ENCODE measurements at places on chromosomes 7 and 10. TPM values are rescaled to one million over a fixed set of nuclear protein-coding genes. Genes with fewer than 3 reads are reported as not detected.

GRCh38 chr7:120898715-120899499, 41.0 kb upstream of the TSPAN12 start:
- no peak for DNase-seq
- H3K36me3 ChIP-seq: no peaks in the 10 kb centered on the region
- no peak overlapping the region for H3K27ac ChIP-seq
- H3K4me3 ChIP-seq: no peak overlapping the region
- H3K27me3 ChIP-seq: no peaks in the 10 kb centered on the region
- no peaks in the 10 kb centered on the region for H3K4me1 ChIP-seq

MSMB gene
- not detected for polyA plus RNA-seq

GRCh38 chr10:75000748-75001321, 110.6 kb upstream of the SAMD8 start:
- peaks cover 14% of the 10 kb centered on the region for H3K4me1 ChIP-seq
- no peaks in the 10 kb centered on the region for H3K36me3 ChIP-seq
- no peaks in the 10 kb centered on the region for H3K27me3 ChIP-seq
- no peak for DNase-seq

GRCh38 chr10:69416695-69417094, at the start of gene TACR2:
TACR2 (minus strand) TSS chr10:69416918; CDS start chr10:69416323, 595 bp downstream.
- H3K27me3 ChIP-seq: no peaks in the 10 kb centered on the region
- peak; percentile 66 for DNase-seq
- no peak within 1 kb of the TSS for H3K27ac ChIP-seq
- H3K36me3 ChIP-seq: no peaks in the 10 kb centered on the region

DNA sequence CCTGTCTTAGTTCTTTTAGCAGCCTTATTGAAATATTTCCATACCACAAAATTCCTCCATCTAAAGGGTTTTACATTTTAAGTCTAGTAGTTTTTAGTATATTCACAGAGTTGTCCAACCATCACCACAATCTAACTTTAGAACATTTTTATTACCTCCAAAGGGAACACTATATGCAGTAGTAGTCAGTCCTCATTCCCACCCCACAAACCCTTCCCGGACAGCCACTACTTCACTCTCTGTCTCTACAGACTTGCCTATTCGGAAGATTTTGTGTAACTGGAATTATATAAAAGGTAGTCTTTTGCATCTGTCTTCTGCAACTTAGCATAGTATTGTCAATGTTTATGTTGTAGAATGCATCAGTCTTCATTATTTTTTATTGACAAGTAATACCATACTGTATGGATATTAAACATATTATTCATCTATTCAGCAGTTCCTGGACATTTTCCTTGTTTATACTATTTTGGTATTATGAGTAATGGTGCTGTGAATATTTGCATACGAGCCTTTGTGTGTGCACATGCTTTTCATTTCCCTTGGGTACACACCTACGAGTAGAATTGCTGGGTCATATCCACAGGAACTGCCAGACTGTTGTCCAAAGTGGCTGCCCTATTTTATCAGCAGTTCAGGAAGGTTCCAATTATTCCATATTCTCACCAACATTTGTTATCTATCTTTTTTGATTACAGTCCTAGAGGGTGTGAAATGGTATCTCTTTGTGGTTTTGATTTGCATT, 60.9 kb upstream of the LANCL2 start:
- no peaks in the 10 kb centered on the region for H3K27me3 ChIP-seq
- H3K27ac ChIP-seq: no peak overlapping the region
- H3K4me3 ChIP-seq: no peak overlapping the region
- H3K36me3 ChIP-seq: no peaks in the 10 kb centered on the region
- DNase-seq: no peak
- peaks cover 10% of the 10 kb centered on the region for H3K4me1 ChIP-seq

PRKAR2B gene
- polyA plus RNA-seq: 9.4 TPM

CFAP70 gene
- 3.1 TPM for polyA plus RNA-seq

DNA sequence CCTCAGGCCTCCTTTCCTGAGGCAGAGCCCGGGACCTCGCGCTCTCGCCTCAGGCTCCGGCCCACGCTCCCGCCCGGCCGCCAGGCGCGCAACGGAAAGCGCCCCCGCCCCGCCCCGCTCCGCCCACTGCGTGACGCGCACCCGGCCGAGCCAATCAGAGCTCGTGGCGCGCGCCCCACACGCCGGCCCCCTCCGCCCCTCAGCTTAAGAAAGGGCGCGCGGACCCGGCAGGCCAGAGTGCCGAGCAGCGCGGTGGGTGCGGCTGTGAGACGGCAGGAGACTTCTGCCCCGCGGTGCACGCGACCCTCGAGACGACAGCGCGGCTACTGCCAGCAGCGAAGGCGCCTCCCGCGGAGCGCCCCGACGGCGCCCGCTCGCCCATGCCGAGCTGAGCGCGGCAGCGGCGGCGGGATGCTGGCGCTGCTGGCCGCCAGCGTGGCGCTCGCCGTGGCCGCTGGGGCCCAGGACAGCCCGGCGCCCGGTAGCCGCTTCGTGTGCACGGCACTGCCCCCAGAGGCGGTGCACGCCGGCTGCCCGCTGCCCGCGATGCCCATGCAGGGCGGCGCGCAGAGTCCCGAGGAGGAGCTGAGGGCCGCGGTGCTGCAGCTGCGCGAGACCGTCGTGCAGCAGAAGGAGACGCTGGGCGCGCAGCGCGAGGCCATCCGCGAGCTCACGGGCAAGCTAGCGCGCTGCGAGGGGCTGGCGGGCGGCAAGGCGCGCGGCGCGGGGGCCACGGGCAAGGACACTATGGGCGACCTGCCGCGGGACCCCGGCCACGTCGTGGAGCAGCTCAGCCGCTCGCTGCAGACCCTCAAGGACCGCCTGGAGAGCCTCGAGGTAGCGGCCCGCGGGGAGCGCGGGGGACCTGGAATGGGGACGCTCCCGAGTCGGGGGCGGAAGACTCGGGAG, at the start of gene NPTX2:
NPTX2 (plus strand) TSS at position 235 of the 909 bp plus-strand sequence; CDS start at position 412, 177 bp downstream.
- H3K36me3 ChIP-seq: no peaks in the 10 kb centered on the region
- DNase-seq: no peak
- H3K4me3 ChIP-seq: no peak within 1 kb of the TSS
- H3K27ac ChIP-seq: peak within 1 kb of the TSS; percentile 18
- H3K27me3 ChIP-seq: peaks cover 91% of the 10 kb centered on the region
- peaks cover 6% of the 10 kb centered on the region for H3K4me1 ChIP-seq

DNA sequence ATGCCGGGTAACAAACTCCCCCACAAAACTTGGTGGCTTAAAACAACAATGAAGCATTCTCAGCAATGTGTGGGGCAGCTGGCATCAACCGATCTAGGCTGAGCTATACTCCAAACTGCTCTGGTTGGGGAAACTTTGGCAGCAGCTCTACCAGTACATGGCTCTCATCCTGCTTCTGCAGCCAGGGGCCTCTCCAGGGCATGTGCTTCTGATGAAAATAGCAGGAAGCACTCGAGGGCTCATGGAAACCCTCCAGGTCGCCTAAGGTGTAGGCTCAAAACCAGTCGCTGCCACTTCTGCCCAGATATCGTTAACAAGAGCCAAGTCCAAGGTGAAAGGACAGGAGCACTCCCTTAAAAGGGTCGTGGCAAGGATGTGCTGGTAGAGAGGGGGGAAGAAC, 134.1 kb downstream of the TEX36 start:
- no peaks in the 10 kb centered on the region for H3K36me3 ChIP-seq
- peaks cover 44% of the 10 kb centered on the region for H3K27me3 ChIP-seq
- H3K4me3 ChIP-seq: no peak overlapping the region
- no peak overlapping the region for H3K27ac ChIP-seq

DNA sequence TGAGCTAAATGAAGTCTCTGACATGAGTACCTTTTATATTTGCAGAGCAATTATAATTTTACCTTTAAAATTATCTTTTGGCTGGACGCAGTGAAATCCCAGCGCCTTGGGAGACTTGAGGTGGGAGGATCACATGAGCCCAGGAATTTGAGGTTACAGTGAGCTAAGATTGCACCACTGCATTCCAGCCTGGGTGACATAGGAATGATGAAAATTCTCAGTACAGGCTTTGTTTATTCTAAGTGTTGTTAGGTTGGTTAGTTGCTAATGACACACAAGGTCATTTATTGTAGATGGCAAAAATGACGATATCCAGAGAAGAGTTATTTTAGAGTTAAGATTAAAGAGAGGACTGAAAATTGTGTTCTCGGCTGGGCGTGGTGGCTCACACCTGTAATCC, 87.6 kb downstream of the XRCC2 start:
- H3K4me1 ChIP-seq: no peaks in the 10 kb centered on the region
- no peaks in the 10 kb centered on the region for H3K27me3 ChIP-seq
- H3K36me3 ChIP-seq: no peaks in the 10 kb centered on the region
- DNase-seq: peak; percentile 6
- H3K27ac ChIP-seq: no peak overlapping the region
- H3K4me3 ChIP-seq: no peak overlapping the region

- no peaks in the 10 kb centered on the region for H3K36me3 ChIP-seq
- no peak overlapping the region for H3K27ac ChIP-seq
- no peak for DNase-seq
- H3K4me1 ChIP-seq: peaks cover 20% of the 10 kb centered on the region
Measured at GRCh38 chr7:27237735-27238334, 4.8 kb upstream of the EVX1 start.

- no peak for DNase-seq
- H3K27ac ChIP-seq: no peak overlapping the region
- no peaks in the 10 kb centered on the region for H3K4me1 ChIP-seq
- H3K27me3 ChIP-seq: peaks cover 34% of the 10 kb centered on the region
- no peak overlapping the region for H3K4me3 ChIP-seq
- H3K36me3 ChIP-seq: no peaks in the 10 kb centered on the region
Measured at GRCh38 chr10:131650169-131650705, 250.6 kb upstream of the PPP2R2D start.

DNA sequence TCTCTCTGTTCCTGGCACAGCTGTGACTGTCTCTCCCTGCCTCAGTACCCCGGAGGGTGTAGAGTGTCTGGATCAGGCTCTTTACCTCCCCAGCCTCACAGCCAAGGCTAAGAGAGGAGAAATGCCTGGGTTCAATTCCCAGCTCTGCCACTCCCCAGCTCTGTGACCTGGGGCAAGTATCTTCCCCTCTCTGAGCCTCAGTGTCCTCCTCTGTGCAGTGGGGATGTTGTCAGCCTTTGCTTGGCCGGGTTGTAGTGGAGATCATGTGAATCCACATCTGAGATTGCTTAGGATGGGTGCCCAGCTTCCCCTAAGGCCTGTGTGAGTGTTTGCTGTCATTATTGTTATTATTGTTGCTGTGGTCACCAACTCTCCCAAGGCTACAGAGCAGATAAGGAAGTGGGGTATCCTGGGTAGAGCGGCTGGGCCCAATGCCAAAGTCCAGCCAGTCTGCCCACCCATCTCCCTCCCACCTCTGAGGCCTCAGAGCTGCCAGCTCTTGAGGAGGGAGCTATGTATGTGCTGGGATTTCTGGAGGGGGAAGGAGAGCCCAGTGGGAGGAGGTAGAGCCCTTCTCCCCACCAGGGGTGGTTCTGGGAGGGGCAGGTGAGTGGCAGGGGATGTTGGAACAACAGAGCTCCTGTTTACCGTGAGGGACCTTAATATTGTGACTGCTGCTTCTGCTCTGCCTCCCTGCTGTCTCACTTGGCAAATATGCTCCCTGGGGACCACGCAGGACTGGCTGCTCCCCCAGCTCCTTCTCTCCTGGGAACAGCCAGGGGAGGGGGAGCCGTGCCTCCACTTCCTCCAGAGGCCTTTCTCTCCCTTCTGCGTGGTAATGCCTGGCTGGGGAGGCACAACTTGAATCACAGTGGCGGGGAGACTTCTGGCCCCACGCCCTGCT, 170.5 kb downstream of the RPS24 start:
- H3K4me3 ChIP-seq: no peak overlapping the region
- no peaks in the 10 kb centered on the region for H3K4me1 ChIP-seq
- DNase-seq: no peak
- H3K36me3 ChIP-seq: no peaks in the 10 kb centered on the region
- no peak overlapping the region for H3K27ac ChIP-seq

DMTF1 gene
- 32.4 TPM for polyA plus RNA-seq

AMPH gene
- 0.26 TPM for polyA plus RNA-seq

DNA sequence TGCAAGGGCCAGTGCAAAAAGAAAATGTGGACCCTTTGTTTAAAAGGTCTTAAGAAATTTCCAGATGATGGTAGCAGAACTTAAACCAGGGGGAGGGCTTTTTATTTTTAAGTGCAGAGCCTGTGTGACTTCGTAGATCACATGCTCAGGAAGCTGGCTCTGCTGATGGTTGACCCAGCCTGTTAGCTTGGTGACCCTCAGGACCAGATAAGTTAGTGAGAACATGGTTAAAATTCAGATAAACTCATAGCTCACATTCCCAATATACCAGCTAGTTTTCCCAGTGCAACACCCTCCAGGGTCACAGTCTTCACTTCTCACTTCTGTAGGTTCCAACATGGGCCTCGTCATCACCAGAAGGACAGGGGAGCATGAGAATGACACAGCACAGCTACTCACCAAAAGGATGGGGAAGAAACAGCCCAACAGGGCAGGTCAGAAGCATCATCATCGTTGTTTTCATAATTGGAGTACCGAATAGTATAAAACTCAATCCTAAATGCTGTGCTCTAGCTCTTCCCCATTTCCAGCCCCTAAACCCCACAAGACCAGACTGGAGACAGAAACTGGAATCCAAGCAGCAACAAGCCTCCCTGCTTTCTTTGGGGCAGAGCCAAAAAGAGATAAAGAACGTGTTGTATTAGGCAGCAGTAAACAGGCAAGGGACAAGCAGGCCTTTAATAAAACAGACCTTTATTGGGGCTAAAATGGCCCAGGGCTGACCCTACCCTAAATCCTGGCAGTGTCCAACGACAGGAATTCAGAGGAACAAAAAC, 102.2 kb upstream of the ANKRD1 start:
- H3K4me3 ChIP-seq: no peak overlapping the region
- peak overlapping the region; percentile 4 for H3K27ac ChIP-seq
- DNase-seq: no peak
- H3K4me1 ChIP-seq: no peaks in the 10 kb centered on the region
- H3K27me3 ChIP-seq: no peaks in the 10 kb centered on the region
- no peaks in the 10 kb centered on the region for H3K36me3 ChIP-seq

DNA sequence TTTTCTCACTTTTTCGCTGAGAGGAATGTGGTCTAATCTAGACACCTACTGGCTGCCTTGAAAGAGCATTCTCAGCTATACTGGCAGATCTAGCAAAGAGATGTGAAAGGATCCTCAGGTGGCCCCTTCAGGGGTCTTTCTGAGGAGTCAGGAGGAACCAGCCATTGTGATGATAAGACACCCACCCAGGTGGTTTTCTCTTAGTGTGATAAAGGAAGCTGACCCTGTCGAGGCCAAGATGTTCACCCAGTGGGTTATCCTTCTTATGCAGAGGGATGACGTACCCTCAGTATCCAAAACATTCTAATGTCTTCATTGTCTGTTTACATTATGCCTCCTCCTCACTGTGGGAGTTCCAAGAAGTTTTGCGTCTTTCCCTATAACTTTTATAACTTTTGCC, 98.3 kb upstream of the LRGUK start:
- H3K36me3 ChIP-seq: no peaks in the 10 kb centered on the region
- H3K4me1 ChIP-seq: no peaks in the 10 kb centered on the region
- H3K4me3 ChIP-seq: no peak overlapping the region
- H3K27me3 ChIP-seq: no peaks in the 10 kb centered on the region
- H3K27ac ChIP-seq: no peak overlapping the region

GRID1 gene
- polyA plus RNA-seq: not detected
